Esophagus mucosa (tissue), 1 donor: ENCODE measurements at places on chromosomes 16 and 17. TPM values are rescaled to one million over a fixed set of nuclear protein-coding genes. Genes with fewer than 3 reads are reported as not detected.

GRCh38 chr17:81542431-81543338 lies 9.5 kb downstream of the FAAP100 start:
- no peak for ATAC-seq

DNA sequence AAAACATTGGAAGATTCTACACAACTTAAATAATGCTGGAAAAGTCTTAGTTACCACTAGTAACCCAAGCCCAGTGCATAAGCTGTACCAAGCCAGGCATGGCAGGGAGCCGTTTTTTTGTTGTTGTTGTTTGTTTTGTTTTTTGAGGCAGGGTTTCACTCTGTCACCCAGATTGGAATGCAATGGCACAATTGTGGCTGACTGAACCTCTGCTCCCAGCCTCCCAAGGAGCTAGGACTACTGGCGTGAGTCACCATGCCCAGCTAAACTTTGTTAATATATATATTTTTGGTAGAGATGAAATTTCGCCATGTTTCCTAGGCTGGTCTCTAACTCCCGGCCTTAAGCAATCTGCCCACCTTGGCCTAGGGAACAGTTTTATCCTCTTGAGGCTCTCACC lies 564 bp upstream of the TMIGD1 start:
- no peak for ATAC-seq

DNA sequence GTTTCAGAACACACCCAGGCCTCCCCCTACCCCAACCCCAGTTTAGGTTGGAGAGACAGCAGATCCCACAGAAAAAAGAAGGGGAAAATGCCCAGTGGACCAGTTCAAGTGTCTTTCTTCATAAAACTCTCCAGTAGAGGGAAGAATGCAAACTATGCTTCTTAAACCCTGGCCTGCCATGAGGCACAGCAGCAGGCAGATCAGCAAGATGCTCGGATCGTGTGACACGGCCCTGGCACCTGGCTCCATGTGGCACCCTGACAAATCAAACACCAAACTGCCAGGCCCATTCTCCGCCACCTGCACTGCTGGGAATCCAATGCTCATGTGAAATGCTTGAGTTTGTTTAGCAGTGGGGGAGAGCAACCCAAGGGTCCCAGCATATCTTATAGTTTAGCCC lies 166.8 kb downstream of the SOX9 start:
- no peak for ATAC-seq

GRCh38 chr16:85422632-85423550 lies 190.2 kb upstream of the GSE1 start:
- ATAC-seq: peak; percentile 49

DNA sequence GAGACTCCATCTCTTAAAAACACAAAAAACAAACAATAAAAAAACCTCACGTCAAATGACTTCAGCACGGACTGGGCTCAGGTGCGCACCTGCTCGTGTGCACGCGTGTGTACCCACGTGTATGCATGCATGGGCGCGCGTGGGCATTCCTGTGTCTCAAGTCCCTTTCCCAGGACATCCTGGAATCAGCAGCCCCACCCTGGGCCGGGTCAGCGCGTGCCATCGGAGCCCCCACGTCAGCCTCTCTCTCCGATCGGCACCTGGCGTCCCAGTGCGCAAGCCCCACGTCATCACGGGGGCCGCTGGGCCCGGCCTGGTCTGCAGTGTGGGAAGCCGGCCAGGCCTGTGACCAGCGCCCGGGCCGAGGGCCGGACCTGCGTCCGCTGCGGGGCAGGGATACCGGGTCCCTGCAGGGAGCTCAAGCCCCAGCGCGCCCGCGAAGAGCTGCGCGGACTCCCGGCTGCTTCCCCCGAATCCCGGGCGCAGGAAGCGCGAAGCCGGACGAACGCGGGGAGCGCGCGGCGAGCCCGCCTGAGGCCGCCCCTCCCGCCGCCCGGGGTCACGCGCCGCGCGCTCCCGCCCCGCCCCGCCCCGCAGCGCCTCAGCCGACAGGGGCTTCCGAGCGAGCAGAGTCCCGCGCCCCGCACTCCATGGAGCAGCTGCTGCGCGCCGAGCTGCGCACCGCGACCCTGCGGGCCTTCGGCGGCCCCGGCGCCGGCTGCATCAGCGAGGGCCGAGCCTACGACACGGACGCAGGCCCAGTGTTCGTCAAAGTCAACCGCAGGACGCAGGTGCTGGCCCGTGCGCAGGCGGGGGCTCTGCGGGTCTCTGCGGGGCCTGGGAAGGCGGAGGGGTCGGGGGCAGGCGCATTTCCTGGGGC lies at the start of gene FN3K:
TSS of gene FN3K (plus strand) at position 629 of the 880 bp plus-strand sequence. CDS start at position 651, 22 bp downstream.
- peak; percentile 41 for ATAC-seq

DNA sequence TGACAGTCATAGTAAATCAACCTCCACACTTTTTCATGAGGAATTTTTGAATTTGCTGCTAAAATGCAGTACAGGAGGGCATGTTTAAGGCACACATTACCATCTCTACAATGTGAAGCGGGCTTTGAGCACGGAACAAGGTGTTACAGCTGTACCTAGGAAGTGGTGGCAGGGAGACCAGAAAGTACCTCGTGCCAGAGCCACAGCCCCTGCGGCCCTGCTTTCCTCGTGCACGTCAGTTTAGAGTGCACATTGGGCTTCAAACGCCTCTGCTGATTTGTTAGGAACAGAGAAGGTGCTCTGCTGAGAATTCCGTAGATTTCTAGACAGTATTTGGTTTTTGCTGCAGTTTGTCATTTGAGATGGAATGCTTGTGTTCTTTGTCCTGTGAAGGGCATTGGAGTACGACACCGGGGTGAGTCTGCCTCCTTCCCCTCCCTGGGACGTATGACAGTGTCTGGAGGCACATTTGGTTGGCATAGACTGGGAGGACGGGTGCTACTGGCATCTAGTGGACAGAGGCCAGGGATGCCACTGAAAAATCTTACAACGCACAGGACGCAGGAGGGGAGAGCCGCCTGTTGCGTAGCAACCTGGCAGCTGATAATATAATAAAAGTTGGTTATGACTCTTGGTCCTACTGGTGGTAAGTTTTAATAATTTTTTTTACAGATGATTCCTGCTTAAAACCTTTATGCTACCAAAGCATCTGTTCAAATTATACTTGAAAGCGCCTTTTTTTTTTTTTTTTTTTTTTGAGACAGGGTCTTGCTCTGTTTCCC lies 9.1 kb downstream of the FOXK2 start:
- peak; percentile 80 for ATAC-seq

GRCh38 chr17:64739316-64740058 lies 77.4 kb upstream of the SMURF2 start:
- ATAC-seq: peak; percentile 28

TSPAN10 gene
- 2.2 TPM for total RNA-seq

- ATAC-seq: no peak
These were observed 64.5 kb downstream of the BANP start for GRCh38 chr16:88015806-88016140.

DNA sequence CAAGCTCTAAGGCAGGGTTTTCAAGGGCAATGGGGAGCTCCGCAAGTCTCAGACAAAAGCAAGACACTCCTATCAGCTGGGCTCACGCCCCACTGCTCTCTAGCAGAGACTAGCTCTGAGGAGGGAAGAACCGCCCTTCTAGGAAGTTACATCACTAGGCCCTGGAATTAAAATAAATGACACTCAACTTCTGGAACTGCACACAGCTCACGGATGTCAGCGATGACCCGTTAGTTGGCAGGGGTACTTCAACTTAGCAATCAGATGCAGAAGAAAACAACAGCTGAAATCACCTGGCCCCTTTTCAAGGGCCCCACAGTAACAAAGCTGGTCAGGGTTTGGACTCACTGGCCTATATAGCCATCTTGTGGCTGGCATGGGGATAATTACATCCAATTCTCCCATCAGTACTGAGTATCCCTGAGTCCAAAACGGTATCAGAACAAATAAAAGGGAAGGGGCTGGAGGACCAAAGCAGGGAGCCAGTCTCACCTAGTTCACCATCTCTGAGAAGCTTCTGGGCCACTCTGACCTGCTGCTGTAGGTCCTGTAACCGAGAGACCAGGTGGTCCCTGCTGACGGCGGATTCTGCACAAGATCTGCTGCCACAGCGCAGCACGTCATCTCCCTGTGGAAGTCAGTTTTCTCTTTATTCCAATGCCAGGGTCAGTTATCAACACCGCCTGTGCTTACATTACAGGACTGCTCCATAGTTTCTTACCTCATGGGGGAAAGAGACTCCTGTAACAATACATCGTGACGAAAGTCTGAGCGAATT lies 22.2 kb downstream of the SERPINF1 start:
- ATAC-seq: peak; percentile 65

KRT39 gene
- not detected for total RNA-seq
